Posterior vena cava (tissue), 2 donors: ENCODE measurements at places on chromosomes 1 and 21.

- DNase-seq: no peak
These were observed 63.0 kb downstream of the RAP1GAP start for GRCh38 chr1:21605964-21606705.

DNA sequence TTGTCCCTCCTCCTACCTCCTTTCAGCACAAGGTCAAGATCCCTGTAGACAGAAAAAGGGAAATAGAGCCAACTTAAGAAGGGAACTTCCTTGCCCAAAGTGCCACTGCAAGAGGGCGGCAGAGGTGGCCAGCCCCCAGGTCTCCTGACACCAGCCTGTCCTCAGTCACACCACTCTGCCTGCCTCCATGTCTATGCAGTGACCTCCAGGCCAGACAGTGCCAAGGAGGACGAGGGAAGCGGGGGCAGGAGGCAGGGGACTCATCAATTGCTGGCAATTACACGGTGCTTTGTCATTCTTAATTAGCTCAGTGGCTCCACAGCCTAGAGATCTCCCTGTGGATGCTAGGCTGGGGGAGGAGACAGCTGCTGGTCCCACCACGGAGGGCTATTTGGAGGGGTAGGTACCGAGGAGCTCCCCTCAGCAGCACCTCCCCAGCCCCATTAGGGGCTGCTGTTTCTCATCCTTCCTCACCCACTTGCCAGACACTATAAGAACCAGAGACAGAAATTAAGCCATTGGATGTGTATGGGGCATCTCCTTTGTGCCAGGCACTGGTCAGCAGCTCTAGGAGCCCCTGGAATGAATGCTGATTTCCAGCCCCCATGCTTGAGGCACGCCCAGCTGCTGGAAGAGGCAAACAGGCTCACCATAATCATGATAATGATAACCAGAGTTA, 6.1 kb upstream of the LDLRAP1 start:
- DNase-seq: no peak

- DNase-seq: no peak
These were observed 106.0 kb downstream of the UBE2U start for GRCh38 chr1:64309431-64309831.

GRCh38 chr1:54136963-54137533, 15.8 kb downstream of the CDCP2 start:
- DNase-seq: no peak

DNA sequence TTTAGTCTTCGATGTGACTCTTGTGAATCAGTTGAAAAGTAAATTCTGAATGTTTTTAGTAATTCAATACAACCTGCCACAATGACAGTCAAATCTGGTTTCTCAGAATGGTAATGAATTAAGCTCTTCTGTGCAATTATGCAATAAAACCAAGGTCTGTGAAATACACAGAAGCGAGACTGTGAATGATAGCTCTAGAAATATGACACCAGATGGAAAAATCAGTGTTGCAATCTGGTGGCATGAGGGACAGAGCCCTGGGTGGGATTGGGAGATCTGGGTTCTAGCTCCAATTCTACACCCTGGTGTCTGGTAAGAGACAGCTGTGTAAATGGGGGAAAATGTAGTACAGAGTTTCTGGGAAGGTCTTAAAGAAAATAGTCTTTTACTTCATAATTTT, 586.4 kb upstream of the ZRANB2 start:
- DNase-seq: no peak

DNA sequence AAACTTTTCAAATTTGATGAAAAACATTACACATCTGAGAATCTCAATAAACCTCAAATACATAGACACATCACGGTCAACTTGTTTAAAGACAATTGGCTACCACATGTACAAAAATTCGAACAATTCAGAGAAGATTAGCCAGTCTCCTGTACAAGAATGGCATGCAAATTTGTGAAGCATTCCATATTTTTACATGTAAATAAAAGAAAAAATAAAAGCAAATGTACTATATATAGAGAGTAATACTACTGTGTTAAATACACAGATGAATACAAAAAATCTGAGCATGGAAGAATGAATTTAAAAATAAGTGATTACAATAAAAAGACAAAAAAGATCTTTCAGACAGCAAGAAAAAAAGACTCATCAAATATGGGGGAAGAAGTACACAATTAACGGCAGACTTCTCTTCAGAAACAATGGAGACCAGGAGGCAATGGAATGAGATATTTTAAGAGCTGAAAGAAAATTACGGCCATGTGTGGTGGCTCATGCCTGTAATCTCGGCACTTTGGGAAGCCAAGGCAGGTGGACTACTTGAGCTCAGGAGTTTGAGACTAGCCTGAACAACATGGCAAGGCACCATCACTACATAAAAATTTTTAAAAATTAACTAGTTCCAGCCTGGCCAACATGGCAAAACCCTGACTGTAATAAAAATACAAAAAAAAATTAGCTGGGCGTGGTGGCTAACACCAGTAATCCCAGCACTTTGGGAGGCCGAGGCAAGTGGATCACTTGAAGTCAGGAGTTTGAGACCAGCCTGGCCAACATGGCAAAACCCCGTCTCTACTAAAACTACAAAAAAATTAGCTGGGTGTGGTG, 23.2 kb downstream of the HAX1 start:
- no peak for DNase-seq

- no peak for DNase-seq
These were observed 102.9 kb downstream of the AHCTF1 start for GRCh38 chr1:246828818-246829217.

DNA sequence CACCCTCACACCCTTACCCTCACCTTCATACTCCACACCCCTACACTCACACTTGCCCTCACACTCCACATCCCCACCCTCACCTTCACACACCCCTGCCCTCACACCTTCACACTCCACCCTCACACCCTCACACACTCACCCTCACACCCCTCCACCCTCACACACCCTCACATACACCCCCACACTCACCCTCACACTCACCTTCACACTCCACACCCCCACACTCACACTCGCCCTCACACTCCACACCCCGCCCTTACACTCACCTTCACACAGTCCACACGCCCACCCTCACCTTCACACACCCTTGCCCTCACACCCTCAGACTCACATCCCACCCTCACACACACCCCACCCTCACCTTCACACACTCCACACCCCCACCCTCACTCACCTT, 43.6 kb upstream of the EDN2 start:
- DNase-seq: peak; percentile 6

DNA sequence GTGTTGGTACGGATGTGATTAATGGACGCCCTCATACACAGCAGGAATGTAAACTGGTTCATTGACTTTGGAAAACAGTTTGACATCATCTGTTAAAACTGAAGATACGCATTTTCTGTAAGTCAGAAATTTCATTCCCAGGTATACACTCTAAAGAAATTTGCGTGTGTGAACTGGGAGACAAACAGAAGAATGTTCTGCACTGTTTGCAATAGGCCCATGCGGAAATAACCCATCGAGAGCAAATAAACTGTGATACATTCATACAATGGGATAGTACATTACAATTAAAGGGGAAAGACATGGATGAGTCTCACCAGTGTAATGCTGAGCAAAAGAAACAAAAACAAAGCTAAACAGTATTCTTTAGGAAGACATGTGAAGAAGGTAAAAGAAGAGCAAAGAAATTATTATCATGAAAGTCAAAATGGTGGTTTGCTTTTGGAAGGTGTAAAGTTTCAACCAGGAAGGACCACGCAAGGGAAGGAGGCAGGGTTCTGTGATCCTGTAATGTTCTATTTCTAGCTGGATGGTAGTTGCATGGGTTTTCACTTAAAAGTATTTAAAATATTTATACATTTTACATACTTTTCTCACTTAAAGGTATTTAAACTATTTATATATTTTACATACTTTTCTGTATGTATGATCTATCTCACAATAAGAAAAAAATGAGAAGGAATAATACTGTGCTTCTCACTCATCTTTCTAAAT, 30.3 kb downstream of the INTS7 start:
- no peak for DNase-seq
